Stimulated activated CD8-positive, alpha-beta memory T cell treated with anti-CD3 and anti-CD28 coated beads, Interleukin-7, amount 100 ng/mL, for 1 hour (primary cell): ENCODE measurements at places on chromosomes 13 and 19.

- DNase-seq, result no peak
Observed at GRCh38 chr13:91139232-91139631, 208.3 kb upstream of the MIR17HG start.

GRCh38 chr13:41848435-41849255, 112.3 kb downstream of the VWA8 start:
- DNase-seq, result no peak

- no peak for DNase-seq
Observed at GRCh38 chr13:31859571-31859970, 120.2 kb downstream of the RXFP2 start.

DNA sequence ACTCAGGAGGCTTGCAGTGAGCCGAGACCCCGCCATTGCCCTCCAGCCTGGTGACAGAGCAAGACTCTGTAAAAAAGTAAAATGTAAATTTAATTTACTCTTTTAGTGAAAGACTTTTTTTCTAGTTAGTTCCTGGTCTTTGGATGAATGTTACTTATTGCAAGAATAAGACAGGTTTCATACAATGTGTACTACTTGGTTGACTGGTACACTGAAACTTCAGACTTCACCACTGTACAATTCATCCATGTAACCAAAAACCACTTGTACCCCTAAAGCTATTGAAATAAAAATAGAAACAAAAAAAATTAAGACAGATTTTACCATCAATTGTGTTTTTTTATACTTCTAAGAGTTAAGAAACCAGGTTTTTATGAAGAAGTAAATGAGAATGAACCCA, 35.5 kb downstream of the GPALPP1 start:
- DNase-seq, result no peak

DNA sequence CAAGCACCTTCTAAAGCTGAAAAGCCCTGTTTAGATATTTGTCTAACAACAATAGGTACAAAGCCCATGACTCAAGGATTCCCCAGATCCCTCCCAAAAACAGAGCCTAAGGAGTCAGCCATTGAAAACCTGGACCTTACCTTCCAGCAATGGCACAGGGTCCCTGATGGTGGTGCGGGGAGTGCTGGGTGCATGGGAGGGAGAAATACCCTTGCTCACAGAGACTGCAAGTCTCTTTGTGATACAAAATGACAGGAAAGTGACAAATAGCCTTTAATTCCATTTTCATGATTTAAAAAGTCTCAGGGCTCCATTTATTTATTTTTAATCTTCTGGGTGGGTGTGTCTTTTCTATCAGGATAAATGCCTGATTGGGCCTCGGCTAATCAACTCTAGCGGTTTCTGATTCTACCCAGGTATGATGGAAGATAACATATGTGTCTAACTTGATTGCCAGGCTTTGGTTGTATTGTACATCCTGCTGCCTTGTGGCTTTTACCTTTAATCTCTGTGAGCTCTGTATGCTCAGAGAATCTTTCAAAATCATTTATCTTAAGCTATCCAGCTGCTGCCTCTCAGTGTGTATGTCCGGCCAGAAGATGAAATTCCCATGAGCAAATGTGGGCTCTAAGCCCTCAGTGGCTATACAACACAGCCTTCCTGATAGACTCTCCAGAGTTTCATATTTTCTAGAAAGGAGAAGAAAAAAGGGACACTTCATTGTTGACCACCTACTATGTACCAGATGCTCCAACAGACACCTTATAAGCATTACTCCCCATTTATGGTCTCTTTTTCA, 54.6 kb upstream of the FAM124A start:
- no peak for DNase-seq

GRCh38 chr13:25783601-25784024, 268.2 kb downstream of the SHISA2 start:
- DNase-seq, result no peak

GRCh38 chr13:18947376-18947977, 234.1 kb downstream of the TUBA3C start:
- DNase-seq, result no peak
